ENCODE measurements at places on chromosomes 6 and 20. TPM values are rescaled to one million over a fixed set of nuclear protein-coding genes. Genes with fewer than 3 reads are reported as not detected.

Gene TTK
- 11.9 TPM for total RNA-seq

Gene PRSS16
- 27.9 TPM for total RNA-seq

Gene NR2E1
- total RNA-seq = not detected

Gene CFAP61
- total RNA-seq = 1.4 TPM

Gene GMPR
- 3.0 TPM for total RNA-seq

Gene SIGLEC1
- total RNA-seq = not detected

Gene SLPI
- 273 TPM for total RNA-seq

Gene SLC17A4
- total RNA-seq = not detected

Gene TMEM74B
- not detected for total RNA-seq

Gene ZBTB46
- total RNA-seq = 0.63 TPM

Gene SSTR4
- total RNA-seq = not detected

Gene PSMB8
- 34.1 TPM for total RNA-seq

Gene FLRT3
- 15.7 TPM for total RNA-seq

Gene ASIP
- not detected for total RNA-seq

Gene LHFPL5
- not detected for total RNA-seq

Gene ULBP1
- total RNA-seq = not detected

Gene STK35
- 18.2 TPM for total RNA-seq

Gene C6orf15
- not detected for total RNA-seq

Gene SNX5
- total RNA-seq = 108 TPM

Gene IL17F
- not detected for total RNA-seq

Gene CTSZ
- total RNA-seq = 103 TPM

Gene MUCL3
- not detected for total RNA-seq

Measured in MCF 10A (cell line).